ENCODE measurements at places on chromosomes 6 and 20.
A peak's percentile ranks its signal among the peaks of the same experiment; 100 is the strongest.

DNA sequence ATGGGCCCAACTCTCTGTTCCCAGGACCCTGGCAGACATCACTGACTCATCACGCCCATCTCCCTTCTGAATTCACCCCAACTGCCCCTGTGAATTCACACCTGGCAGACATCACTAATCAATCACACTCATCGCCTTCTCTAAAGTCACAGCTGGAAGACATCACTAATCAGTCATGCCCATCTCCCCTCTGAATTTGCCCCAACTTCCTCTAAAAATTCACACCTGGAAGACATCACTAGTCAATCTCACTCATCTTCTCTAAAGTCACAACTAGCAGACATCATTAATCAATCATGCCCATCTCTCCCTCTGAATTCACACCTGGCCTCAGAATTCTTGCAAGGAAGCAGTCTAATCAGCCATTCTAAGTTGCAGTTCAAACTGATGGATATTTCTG, 111.1 kb downstream of the FOXA2 start:
- DNase-seq, result no peak

GRCh38 chr20:51036827-51037531, 14.1 kb upstream of the KCNG1 start:
- DNase-seq, result no peak

- DNase-seq, result peak; percentile 24
These were observed 8.9 kb downstream of the REM1 start for GRCh38 chr20:31484001-31484400.

- DNase-seq, result no peak
These were observed 111.0 kb downstream of the EDN1 start for GRCh38 chr6:12401200-12401599.

- no peak for DNase-seq
These were observed 192.3 kb upstream of the RIN2 start for GRCh38 chr20:19565736-19566135.

GRCh38 chr6:4350567-4351519, 215.5 kb upstream of the ECI2 start:
- no peak for DNase-seq

GRCh38 chr20:38725931-38726803, 1.9 kb downstream of the SLC32A1 start:
- peak; percentile 50 for DNase-seq

GRCh38 chr6:33000055-33000454, 9.3 kb downstream of the HLA-DOA start:
- DNase-seq, result peak; percentile 21

- DNase-seq, result no peak
These were observed 270.2 kb upstream of the IMPG1 start for GRCh38 chr6:76342611-76343160.

- no peak for DNase-seq
These were observed 55.0 kb downstream of the PPP1R3G start for GRCh38 chr6:5139828-5140771.

GRCh38 chr20:37220731-37221130, 40.9 kb downstream of the GHRH start:
- no peak for DNase-seq

DNA sequence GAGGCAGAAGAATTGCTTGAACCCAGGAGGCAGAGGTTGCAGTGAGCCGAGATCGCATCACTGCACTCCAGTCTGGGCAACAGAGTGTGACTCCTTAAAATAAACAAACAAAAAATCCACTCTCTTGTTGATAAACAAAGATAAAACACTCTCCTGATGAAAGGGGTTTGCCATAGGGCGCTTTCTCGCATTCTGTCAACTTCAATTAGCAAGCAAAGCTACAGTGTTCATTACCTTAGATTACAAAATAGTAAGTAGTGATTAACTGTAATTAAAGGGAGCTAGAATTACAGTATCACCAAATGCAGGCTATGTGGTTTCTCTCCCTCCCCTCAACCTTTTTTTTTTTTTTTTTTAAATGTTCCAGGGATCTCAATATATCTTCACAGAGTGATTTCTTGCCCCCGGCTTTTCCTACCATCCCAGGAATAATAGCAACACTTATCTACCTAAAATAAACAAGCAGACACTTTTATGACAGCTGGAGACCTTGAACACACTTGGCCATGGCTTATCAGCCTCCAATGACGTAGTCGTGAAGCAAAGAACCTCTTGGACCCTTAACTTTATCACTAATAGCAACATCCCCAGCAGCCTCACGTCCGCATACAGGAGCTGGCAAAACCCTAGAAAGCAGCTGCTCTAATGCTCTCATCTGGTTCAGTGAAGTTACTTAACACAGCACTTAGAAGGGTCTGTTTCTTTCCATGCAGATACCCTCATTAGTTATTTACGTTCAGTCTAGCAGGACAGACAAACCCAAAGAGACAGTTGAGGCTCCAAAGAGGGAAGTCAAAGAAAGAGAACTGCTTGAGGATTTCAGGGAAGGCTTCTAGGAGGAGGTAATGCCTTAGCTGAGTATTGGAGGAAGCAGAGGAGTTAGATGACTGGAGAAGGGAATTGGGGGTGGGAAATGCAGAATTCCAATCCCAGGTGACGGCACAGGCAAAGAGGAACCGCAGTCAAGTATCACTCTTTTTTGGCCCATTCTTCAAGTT, 37.9 kb upstream of the NEDD9 start:
- no peak for DNase-seq

GRCh38 chr6:37867756-37868446, 48.4 kb downstream of the ZFAND3 start:
- no peak for DNase-seq

- DNase-seq, result peak; percentile 10
These were observed 28.2 kb upstream of the PLAGL1 start for GRCh38 chr6:144036064-144036834.

GRCh38 chr6:9224539-9224938, 789.2 kb upstream of the SLC35B3 start:
- DNase-seq, result no peak

- DNase-seq, result peak; percentile 63
These were observed 90.5 kb downstream of the GRM4 start for GRCh38 chr6:34055223-34055933.

GRCh38 chr6:121157906-121158305, 176.4 kb downstream of the TBC1D32 start:
- no peak for DNase-seq

DNA sequence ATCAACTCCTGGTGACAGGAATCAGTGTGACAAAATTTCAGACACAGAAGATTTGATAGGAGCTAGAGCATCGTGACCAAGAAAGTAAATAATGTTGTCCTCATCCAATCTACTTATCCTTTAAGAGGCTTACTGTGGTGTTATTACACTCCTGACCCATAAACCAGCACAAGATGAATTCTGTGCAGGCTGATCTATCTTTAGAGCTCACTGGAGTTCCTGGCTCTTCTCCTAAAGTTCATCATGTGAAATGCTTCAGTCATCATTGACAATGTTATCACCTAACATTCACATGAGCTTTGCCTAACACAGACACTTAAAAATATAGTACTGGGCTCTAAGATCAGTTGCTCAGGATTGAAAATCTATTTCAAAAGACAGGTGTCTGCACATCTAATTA, 271.0 kb upstream of the HSF2 start:
- DNase-seq, result no peak

DNA sequence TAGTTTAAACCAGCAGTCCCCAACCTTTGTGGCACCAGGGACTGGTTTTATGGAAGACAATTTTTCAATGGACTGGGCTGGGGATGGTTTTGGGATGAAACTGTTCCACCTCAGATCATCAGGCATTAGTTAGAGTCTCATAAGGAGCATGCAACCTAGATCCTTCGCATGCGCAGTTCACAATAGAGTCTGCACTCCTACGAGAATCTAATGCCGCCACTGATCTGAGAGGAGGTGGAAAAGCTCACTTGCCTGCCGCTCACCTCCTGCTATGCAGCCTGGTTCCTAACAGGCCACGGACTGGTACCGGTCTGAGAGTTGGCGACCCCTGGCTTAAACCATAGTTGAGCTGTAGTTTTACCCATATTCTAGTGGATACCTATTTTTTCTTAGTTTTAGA, 154.6 kb downstream of the SLC35F1 start:
- DNase-seq, result no peak

- DNase-seq, result no peak
These were observed 13.7 kb upstream of the TMEM244 start for GRCh38 chr6:129874837-129875236.

DNA sequence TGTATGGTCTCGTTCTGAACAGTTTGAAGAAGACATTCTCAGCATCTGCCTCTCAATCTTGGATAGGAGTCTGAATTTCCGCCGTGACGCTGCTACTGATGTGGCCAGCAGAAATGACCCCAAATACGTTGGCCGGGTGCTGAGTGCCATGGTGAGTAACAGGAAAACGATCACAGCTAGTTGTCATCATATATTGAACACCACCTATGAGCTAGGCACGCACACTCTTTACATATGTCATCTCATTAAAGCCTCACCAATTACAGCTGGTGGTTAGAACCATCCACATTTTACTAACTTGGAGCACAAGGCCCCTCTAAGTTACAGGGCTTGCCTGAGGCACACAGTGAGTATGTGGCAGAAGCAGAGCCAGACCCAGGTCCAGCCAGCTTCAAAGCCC, 17.1 kb downstream of the TGM3 start:
- DNase-seq, result no peak

DNA sequence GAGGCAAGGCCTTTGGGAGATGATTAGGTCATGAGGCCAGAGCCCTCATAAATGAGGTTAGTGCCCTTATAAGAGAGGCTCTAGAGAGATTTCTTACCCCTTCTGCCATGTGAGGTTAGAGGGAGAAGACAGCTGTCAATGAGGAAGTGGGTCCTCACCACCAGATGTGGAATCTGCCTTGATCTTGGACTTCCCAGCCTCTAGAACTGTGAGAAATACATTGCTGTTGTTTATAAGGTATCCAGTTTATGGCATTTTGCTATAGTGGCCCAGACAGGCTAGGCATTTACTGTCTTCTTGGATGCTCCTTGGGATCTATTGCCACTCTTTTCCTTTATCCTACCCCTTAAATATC, 57.1 kb upstream of the CITED2 start:
- DNase-seq, result no peak

DNA sequence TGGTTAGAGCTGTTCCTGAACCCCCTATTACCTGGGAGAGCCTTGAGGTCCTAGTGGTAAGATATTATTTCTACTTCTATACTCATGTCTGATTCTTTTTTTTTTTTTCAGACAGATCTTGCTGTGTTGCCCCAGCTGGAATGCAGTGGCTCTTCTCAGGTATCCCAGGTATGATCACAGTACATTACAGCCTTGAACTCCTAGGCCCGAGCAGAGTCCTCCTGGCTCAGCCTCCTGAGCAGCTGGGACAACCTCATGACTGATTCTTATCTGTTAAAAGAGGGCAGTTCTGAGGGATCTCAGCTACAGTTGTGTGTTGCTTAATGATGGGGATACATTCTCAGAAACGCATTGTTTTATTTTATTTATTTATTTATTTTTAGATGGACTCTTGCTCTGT, 30.2 kb downstream of the BAK1 start:
- DNase-seq, result no peak

DNA sequence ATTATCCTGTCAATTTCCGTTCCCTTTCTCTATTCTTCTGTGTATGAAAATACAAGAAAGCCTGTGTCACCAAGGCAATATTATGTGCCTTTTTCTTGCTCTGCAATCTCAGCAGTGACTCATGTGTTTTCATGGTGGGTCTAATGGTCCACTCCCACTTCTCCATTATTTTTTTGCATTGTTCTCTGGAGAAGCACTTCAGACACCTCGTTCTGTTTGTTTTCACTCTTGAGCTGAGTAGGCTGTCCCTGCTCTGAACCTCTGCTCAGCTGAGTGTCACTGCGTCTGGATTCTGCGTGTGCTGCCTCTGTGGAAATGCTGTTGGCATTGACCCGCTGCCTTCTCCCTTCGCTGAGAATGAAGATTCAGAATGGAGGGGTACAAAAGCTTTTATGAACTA, 230.6 kb downstream of the TMEM242 start:
- DNase-seq, result no peak

- no peak for DNase-seq
These were observed 20.8 kb upstream of the MLN start for GRCh38 chr6:33824461-33825154.

- DNase-seq, result no peak
These were observed 90.1 kb upstream of the PAK5 start for GRCh38 chr20:9928955-9929354.

DNA sequence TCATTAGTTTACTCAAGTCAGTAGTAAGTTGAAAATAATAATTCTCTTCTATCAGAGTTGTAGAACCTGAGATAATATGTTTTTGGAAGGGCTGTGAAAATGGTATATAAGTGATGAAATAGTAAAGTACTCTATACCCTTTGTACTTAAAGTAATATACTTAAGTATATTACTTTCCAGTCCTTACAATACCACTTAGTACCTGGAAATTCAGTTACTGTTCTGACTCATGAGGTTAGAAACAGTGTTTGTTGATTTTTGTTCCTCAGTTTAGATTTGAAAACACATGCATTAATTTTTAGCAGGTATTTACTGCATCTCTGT, 10.1 kb downstream of the TULP4 start:
- no peak for DNase-seq

- DNase-seq, result no peak
These were observed 71.5 kb upstream of the IFNGR1 start for GRCh38 chr6:137290601-137291261.

Data from stimulated activated CD4-positive, alpha-beta T cell treated with anti-CD3 and anti-CD28 coated beads, Interleukin-1b, Interleukin-23, amount 100 ng/mL, for 48 hours (primary cell).